ENCODE measurements at places on chromosomes 13 and 19. TPM values are rescaled to one million over a fixed set of nuclear protein-coding genes. Genes with fewer than 3 reads are reported as not detected.

DNA sequence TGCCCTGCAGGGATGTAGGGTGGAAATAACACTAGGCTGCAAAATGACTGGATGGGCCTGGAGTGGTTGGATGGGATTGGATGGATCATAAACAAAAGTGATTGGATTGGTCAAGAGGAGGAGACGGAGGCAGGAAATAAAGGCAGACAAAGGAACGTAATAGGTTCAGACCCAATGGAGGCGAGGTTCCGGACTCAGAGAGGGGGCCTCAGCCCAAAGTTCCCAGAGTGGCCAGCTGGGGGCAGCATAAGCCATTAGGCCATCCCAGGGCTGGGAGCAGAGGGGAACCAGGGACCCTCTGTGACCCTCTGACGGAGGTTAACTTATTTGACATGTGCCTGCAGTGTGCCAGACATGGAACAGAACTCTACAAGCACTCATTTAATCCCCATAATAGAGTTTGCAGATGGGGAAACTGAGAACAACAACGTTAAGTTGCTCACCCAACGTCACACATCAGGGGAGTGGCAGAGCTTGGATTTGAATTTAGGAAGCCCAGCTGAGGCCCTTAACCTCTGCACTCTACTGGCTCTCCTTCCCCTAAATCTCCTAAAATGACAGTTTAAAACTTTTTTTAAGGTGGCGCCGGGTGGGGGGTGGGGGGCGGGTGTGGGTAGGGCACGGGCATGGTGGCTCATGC, 15.3 kb upstream of the MAP1S start:
- DNase-seq, result peak; percentile 49

DNA sequence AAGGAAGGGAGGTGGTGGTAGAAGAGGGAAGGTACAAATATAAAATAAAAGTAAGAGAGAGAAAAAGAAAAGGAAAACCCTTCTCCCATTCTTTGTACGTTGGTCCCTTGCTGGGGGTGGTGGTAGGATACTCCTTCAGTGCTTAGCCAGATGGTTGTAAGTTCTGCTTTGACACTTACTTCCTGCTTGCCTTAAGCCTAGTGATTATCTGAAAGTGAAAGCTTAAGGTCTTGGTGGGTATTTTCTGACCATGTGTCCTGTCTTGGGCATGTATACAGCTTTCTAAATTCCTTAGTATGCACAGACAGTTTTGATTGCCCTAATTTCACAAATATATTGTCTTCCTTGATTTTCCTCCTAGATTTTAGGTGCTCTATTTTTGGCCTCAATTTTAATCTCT, 314.8 kb downstream of the PCDH17 start:
- no peak for DNase-seq

DNA sequence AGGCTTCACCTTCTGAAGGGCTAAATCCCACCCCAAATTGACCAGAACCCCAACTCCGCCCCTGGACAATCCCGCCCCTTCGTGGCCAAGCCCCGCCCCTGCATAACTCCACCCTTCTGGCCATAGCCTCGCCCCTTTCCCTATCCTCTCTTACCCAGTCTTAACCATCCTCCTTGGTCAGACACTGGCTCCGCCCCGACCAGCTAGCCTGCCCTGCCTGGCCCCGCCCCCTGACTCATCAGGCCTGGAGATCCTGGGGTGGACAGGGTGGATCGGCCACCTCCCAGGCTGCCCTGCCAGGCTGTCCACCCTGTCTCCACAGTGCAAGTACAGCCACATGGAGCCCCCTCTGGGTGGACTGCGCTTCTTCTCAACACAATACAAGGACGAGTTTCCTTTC, 8.0 kb upstream of the ZNF358 start:
- DNase-seq, result peak; percentile 99

DNA sequence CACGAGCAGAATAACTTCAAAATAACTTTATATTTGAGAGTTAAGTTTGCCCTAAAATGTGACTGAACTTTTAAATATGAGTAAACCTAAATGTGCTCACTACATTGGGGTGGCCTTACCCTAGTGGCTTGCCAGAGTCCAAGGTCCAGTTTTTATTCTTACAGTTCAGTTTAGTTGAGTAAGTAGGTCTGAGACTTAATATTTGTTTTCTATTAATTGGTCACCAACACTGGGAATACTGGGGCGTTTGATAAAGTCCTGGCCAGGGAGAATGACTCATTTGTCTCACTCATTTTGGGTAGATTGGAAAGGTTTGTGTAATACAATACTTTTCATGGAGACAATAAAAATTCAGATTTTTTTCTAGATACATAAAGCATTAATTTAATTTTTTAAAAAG, 127.8 kb upstream of the SPATA13 start:
- DNase-seq, result no peak

DNA sequence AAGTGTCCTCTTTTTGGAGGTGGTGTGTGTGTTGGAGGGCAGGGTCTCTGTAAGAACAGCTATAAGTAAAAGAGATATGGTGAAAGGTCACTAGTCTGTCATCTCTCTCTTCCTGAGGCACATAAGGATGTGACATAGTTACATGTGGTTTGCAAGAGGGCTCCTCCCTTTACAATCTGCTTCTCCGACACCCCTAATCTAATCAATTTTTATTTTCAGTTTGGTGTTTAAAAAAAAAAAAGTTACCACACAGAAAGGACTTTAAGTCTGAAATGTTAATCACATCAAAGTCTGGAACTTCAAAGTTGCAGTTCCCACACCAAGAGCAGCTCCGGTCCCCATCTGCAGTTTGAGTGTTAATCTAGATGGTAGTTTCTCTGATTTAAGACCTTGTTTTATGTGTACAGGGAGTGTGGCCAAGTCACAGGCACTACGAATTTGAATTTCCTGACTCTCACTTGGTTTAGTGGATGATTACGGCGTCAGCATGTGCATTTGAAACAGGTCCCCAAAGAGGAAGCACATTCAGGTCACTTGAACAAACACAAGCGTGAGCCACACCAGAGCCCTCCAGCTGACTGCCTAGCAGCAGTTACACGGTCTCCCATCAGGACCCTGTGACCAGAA, 53.1 kb downstream of the FOXO1 start:
- DNase-seq, result peak; percentile 29

GRCh38 chr13:79466872-79467271, 14.1 kb upstream of the NDFIP2 start:
- DNase-seq, result no peak

DNA sequence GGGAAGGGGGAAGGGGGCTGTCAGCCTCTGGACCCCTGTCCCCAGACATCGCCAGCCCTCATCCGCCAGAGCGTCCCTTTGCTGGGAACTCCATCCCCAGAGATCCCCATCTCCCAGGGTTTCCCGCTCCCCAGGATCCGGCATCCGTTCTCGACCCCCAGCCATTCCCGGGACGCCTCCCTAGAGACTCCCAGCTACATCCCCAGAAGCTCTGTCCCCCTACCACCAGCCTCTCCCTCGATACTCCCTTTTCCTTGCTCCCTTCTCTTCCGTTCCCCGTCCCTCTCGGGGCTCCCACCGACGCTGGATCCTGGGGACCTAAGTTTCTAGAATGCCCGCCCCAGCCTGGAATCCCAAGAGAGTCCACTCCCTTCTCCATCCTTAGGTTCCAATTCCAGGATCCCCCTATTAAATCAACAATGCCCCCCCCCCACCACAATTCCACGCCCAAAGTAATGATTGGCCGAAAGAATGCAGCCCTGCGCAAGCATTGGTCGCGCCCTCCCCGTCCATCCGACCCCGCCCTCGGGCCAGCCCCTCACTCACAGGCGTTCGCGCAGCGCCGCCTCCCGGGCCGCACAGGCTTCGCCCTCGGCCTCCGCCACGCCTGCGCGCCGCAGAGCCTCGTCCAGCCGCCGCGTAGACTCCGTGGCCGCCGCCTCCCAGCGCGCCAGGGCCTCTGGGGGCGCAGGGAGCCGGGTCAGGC, 3.2 kb downstream of the CCDC194 start:
- peak; percentile 95 for DNase-seq

DNA sequence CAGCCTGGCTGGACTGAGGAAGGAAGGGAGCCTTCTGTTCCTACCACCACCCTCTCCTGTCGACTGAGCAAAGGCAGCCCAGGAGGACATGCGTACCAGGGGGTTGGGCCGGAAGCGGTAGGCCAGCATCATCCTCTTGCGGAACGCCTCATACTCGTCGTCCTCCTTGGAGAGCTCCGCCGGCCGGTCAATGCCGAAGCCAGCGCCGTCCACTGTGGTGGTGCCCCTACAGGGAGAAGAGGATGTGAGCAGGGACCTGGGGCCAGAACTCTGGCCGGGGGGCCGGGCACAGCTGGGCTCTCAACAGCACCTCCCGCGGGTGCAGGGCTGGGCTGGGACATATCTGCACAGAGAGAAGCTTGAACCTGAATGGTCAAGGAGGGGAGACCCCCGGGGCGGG, 3.8 kb upstream of the TM6SF2 start:
- no peak for DNase-seq

The C1QTNF9 gene
- not detected for total RNA-seq

The ZNF699 gene
- 7.9 TPM for total RNA-seq

The ZNF471 gene
- total RNA-seq, result 10.2 TPM

The NTF4 gene
- not detected for total RNA-seq

The RNF113B gene
- not detected for total RNA-seq
